NCI-H1092 treated with DMSO at 0.1 percent for 48 hours (cell line): ENCODE measurements at places on chromosomes 7 and 10.
A peak's percentile ranks its signal among the peaks of the same experiment; 100 is the strongest.

- no peak for DNase-seq
These were observed 109.8 kb upstream of the WDR11 start for GRCh38 chr10:120741396-120741795.

- DNase-seq, result no peak
These were observed 61.5 kb downstream of the GDI2 start for GRCh38 chr10:5751601-5752253.

GRCh38 chr10:36888925-36889573, 236.3 kb upstream of the ANKRD30A start:
- peak; percentile 8 for DNase-seq

- peak; percentile 88 for DNase-seq
These were observed 60.2 kb downstream of the MAD1L1 start for GRCh38 chr7:2172311-2173188.

DNA sequence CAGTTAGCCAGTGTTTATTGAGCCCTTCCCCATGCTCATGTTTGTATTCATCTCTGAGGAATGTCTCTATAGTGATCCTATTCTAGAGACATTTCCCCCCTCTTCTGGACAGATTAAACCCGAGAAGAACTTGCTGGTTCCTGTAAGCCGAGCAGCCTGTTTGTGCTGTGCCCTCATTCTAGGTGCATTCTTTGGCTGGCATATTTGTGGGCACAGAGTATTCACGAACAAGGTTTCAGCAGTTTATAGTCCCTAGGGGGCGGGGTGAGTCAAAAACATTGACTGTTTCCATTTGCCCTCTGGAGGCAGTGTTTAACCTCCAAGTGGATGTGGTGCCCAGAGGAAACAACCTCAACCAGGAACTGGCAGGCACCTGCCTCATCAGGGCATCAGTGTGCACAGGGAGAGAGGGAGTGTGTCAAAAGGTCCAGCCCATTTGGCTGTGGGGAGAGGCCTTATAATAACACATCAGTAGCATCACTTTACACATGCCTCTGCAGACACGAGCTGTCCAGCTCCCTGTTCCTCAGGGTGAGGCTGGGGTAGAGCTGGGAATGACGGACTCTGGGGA, 273.3 kb upstream of the LRGUK start:
- peak; percentile 26 for DNase-seq

DNA sequence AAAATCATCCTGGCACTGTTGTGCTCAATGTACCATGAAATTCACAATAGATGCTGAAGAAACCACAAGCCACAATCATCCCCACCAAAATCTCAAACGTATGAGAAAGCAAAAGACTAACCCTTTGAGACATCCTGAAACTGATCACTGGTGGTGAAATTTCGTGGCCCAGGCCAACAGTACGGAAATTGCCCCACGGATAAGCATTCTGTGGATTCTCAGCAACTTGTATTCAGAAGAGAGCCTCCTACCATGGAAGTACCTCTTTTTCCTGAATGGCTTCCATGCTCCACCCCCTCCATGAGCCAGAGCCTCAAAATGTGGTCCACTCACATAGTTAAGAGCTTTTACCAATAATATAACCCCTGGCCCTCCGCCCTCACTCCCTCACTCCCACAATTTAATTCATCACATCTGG, 163.9 kb upstream of the AUTS2 start:
- DNase-seq, result no peak

DNA sequence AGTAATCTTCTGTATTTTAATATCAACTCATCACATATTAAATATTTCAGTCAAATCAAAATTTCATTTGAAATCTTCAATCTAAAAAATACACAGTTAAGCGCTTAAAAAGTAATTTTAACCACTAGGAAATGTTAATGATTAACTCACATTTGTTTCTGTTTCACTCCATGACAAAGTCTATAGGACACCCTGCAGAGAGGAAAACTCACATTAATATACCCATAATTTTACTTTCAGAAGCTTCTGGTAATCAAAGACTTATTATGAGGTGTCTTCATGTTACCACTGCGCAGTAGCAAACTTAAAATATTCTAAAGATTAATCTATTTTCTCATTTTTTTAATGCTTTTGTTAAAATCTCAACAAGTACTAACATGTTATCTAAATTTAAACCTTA, 41.0 kb upstream of the ZNF518A start:
- DNase-seq, result no peak

GRCh38 chr10:80517416-80518142, 20.1 kb upstream of the SH2D4B start:
- DNase-seq, result no peak

DNA sequence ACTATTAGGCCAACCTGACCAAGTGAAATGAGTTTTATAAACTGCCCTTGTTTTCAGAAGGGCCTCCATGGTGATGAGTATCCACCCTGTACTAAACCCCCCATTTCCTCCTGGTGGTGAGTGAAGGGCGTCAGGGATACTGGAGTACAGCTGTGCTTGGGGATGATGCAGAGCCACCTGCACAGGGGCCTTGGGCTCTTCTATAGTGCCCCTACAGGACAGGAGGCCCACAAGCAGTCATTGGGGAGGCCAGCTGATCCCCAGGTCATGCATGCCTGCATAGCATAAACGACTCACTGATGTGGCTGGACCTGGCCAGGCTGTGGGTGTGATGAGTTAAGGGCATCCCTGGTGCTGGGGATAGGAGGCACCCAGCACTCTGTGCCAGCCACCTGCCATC, 114.1 kb upstream of the CELF2 start:
- no peak for DNase-seq

DNA sequence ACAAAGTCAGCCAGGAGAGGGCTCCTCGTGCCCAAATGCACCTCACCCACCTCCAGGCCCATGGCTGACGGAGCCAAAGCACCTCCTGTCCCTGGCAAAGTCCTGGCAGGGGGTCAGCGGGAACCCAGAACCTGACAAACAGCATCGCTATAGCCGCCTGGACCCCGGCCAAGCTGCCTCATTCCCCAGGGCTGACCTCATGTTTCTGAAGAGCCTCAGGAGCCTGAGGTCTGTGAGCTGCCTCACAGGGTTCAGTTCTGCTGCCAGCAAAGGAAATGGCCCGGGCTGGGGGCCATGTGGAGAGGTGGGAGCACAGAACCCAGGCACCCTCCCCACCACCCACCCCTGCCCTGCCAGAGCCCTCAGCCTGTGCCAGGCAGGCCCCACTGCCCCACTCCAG, 4.2 kb upstream of the NANOS1 start:
- peak; percentile 60 for DNase-seq

DNA sequence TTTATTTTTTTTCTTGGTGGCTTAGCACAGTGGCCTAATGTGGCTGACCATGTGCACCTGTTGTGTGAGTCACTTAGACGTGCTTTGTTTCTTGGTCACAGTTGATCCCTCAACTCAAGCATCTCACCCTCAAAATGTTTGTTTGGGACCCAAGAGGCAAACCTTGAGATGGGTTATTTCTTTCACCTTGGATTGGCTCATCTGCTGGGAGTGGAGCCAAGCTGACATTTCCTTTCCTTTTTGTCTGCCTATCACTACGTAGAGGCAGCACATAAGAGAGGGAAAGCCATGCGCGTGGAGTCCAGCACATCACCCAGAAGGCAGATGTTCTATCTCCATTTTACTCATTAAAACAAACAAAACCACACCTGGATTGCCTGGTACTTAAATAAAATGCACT, 6.4 kb upstream of the PRKCQ start:
- no peak for DNase-seq

DNA sequence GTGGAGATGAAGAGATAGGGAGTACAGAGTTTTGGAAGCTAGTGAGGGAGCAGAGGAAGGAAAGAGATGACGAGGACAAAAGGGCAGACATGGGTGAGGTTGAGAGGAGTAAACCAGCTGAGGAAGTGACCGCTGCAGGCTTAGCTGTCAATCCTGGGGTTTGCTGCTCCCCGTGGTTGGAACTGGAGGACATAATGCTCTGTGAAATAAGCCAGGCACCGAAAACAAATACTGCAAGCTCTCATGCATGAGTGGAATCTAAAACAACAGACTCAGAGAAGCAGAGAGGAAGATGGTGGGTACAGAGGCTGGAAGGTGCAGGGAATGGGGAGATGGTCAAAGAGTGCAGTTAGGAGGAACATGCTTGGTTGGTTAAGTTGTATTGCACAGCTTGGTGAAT, 482.2 kb upstream of the C7orf33 start:
- DNase-seq, result no peak

GRCh38 chr7:67453580-67454380, 457.1 kb downstream of the TYW1 start:
- DNase-seq, result no peak

DNA sequence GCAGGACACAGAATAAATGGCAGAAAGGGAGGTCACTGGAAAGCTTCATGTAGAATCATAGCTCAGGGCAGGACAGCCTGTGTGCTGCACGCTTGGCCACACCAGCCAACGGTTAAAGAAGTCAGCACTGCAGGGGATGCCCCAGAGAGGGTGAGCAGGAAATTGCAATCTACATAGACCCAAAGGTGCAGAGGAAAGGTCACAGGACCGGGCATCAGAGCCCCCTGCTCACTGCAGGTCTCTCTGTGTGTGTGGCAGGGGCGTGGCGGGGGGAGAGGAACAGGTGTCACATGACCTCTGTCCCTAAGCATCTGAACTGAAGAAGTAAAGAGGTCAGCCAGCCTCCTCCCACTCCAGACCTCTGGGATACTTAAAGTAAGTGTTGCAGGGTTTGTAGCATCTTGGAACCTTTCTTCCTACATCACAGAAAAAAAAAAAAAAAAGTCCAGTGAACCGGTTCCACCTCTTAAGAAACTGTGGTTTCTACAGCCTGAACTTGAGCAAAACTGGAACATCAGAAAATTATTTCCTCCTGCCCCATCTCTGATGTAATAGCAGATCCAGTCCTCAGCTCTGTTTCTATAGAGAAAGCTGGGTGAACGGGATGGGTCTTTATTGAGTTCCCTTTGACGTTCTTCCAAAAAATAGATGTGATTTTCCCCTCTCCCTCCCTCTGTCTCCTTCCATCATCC, 64.3 kb downstream of the RGS10 start:
- no peak for DNase-seq

DNA sequence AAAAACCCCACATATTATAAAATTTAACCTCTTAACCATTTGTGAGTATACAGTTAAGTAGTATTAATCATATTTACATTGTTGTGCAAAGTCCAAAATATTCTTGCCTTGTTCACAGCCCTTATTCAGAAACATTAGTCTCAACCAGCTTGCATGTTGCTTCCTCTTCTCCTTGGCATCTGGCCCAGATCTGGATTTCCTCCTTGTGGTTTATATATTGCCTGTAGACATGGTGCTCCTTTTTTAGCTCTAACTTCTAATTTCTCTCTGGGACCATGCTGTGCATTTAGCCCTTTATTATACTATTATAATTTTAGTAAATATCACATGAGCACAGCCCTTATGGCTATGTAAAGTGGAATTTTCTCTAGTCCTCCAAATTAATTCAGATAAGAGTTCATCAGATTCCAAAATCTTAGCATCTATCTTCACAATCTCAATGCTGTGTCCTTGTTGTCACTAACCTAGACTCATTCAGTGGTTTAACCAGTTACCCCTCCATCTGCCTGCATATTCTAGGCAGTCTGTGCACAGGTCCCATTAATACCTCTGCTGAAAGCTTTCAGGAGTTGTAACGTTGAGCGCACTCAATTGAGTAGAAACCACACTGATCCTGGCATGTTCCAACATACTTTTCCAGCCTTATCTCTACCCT, 7.9 kb downstream of the CPED1 start:
- peak; percentile 28 for DNase-seq

GRCh38 chr10:127485153-127485857, 63.8 kb upstream of the NPS start:
- DNase-seq, result no peak

- no peak for DNase-seq
These were observed 398.3 kb downstream of the DPP6 start for GRCh38 chr7:154450451-154450850.

DNA sequence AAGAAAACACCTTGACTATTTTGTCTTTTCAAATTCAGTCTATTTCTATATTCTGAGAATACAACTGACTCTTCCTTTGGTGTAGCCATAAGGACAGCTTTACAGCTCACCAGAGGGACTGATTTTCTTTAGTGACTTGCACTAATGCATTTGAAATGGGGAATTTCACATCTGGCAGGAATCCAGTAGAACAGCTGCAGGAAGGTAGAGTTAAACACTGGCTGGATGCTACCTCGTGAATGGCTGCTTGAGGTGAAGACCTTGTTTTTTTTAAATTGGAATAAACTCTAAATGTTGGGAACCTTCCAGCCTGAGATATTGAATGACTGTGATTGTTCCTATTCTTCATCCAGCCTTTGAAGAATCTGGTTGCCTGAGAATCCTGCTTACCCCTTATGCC, 139.5 kb upstream of the STK17A start:
- DNase-seq, result no peak

DNA sequence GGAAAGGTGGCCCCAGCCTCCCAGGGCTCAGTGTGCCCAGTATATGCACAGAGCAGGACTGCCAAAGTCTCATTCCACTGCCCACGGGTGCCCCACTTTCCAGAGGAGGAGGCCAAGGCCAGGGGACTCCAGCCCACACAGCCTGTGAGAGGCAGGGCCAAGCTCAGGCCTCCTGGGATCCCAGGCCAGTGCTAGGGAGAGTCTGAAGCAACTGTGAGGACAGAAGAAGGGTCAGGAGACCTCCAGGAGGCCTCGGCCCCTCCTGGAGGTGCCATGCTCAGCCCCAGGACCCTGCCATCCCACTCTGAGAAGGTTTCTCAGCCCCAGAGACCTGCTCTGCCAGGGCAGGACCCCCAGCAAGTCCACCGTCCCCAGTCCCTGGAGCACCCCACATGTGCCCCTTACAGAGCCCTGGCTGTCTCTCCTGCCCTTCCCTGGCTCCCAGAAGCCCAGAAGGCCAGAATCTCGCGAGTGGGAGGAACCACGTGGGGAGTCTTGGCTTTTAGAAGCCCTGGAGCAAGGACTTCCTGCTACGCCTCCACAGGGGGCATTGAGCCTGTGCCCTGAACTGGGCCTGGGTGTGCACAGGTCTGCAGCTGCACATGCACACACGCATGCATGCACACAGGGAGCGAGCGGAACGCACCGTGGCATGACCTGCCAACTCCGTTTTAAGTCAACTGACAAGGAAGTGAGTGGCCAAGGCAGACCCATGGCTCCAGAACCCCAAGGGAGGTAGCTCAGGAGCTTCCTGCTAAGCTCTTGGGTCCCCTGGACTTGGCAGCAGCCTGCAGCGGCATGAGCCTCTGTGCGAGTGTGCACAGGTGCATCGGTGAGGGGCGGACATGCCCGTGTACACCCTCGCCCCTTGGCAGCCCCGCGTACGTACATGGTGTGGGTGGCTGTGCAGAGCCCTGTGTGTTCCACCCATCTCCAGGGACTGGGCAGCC, 33.6 kb downstream of the ZCCHC24 start:
- no peak for DNase-seq

GRCh38 chr10:51698473-51699063, 827 bp downstream of the CSTF2T start:
- no peak for DNase-seq

- no peak for DNase-seq
These were observed 33.6 kb downstream of the BUB3 start for GRCh38 chr10:123187781-123188180.

DNA sequence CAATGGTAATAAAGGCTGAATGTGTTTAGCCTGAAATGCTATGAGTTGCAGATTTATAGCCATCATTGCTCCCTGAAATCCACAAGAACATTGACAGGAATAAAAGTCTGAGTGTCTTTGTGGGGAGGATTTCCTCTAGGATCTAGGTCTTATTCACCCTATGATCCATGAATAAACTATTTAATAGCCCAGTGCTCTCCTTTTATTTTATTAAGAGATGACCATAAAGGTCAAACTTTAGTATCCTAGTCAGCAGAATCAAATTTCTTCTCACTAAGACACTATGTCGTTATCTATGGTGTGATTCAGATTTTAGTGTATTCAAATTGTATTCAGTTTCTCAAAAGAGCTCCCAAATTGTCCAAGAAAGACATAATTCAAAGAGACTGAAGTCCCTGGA, 67.8 kb upstream of the AKR1E2 start:
- DNase-seq, result no peak
